G401 (cell line): ENCODE measurements at places on chromosomes 13 and 19. TPM values are rescaled to one million over a fixed set of nuclear protein-coding genes. Genes with fewer than 3 reads are reported as not detected.

GRCh38 chr13:66951426-66951825 lies 278.7 kb downstream of the PCDH9 start:
- no peak for DNase-seq

DNA sequence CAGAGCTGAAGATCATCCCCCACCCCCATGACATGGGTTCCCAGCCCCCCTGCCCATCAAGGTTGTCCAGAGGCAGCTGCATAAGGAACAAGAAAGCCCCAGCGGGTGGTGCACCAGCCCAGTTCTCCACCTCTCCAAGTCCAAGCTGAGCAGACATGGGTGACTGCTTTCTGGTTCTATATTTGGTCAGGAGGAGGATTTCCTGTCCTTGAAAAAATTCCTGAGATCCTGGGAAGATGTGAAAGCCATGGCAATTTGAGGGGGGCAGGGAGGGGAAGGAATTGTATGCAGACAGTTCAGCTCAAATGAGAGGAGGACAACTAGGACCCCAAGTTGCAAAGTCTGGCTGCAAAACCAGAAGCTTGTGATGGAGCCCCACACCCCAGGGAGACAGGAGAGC lies 55.4 kb upstream of the ADGRE5 start:
- no peak for DNase-seq

DNA sequence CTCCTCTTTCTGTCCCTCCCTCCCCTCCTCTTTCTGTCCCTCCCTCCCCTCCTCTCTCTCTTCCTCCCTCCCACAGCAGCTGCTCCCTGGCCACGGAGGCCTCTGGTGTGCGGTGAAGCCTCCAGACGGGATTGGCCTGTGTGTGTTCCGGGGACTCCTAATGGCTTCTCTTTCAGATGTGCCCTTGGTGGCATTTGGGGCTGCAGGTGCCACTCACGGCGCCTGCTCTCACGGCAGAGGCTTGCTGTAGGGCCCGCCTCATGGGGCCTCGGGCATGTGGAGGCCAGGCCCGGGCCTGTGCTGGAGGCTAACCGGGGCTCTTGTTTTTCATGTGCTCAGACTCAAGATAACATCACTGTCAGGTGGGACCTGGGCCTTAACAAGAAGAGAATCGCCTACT lies 20.9 kb downstream of the UPF1 start:
- DNase-seq = no peak

DNA sequence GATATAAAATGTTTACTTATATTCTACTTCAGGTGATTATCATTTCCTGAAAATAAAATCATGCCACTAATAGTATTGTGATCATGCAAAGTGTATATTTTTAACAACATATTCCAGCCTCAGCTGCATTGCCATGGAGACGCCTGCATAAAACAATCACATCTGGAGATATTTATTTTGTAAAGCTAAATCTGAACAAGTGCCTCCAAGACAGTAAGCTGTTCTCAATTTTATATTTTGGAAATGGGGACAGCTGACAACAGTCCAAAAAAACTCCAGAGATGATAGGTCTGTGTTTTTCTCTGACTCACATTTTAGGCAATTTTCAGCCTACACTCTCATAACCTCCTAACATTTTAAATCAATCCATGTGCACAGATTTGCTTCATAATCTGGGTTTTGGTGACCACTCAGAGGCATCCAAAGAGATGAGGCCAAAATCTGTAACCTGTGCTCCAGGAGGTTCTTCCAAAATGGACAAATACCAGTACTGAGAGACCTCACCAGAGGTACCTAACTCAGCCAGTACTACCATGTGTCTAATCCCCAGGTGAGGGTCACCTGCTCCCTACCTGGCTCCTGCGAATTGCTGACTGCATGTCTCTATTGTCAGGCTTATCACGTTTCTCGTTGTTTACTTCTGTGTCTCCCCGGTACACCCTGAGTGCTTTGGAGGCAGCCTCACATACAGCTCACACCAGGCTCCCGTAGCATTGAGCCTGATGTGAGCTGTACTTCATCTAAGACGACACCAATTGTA lies 62.7 kb downstream of the COL4A1 start:
- DNase-seq = no peak

The RNF17 gene
- not detected in 2 replicates for total RNA-seq

The WASF3 gene
- 5.7 and 7.7 TPM in 2 replicates for total RNA-seq

DNA sequence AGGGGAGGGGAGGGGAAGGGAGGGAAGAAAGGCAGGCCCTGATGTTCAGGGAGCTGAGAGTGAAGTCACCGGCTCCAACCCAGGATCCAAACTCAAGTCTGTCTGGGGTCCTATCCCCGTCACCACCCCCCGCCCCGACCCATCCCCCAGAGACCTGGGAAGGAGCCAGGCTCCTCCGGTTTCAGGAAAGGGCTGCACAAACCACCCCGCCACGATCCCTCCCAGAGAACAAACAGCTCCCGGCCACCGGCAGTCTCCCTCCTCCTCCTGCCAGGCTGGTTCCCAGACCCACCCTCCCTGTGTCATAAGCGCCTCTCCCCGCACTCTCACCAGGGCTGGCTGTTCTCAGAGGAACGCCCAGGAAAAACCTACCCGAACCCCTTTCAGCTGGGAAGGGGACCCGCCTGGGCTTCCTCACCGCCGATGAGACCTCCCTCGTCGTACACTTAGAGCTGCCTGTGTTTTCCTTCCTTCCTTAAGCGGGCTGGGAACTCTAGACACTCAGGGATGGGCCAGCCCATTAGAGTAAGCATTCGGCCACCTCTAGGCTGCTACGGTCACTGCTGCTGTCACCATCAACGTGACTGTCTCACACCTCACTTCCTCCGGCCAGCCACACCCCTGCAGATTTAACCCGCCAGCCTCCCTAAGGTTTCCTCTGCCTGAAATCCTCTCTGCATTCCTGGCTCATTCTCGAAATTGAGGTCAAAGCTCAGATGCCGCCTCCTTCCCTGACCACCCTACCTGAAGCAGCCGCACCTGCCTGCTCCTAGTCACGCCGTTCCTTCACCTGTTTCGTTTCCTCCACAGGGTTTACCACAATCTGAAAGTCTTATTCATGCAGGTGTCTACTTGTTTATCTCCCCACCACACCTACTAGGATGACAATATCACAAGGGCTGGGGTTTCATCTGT lies 6.3 kb upstream of the RDH13 start:
- no peak for DNase-seq
